Renal cortex interstitium (tissue), 15 donors: ENCODE measurements at places on chromosomes 7 and 10. TPM values are rescaled to one million over a fixed set of nuclear protein-coding genes. Genes with fewer than 3 reads are reported as not detected.

Gene HGF
- 2.8 TPM for polyA plus RNA-seq

Gene CPED1
- polyA plus RNA-seq, result 37.1 TPM

Gene PDGFA
- polyA plus RNA-seq, result 49.1 TPM

Gene TAS2R41
- not detected for polyA plus RNA-seq

- DNase-seq, result no peak
These were observed 31.3 kb downstream of the AGAP3 start for GRCh38 chr7:151117565-151117964.

- no peak for DNase-seq
These were observed 15.9 kb downstream of the TRIM56 start for GRCh38 chr7:101100858-101101847.

GRCh38 chr10:102675666-102676533 lies 31.6 kb downstream of the TRIM8 start:
- DNase-seq, result no peak

- DNase-seq, result no peak
These were observed 45.6 kb downstream of the ALOX5 start for GRCh38 chr10:45419676-45420025.

GRCh38 chr10:75283078-75283670 lies 47.4 kb upstream of the COMTD1 start:
- peak; percentile 63 for DNase-seq

GRCh38 chr10:92328993-92329392 lies 38.0 kb downstream of the MARCHF5 start:
- DNase-seq, result no peak

- no peak for DNase-seq
These were observed 960.4 kb downstream of the PCDH15 start for GRCh38 chr10:53840653-53841052.

DNA sequence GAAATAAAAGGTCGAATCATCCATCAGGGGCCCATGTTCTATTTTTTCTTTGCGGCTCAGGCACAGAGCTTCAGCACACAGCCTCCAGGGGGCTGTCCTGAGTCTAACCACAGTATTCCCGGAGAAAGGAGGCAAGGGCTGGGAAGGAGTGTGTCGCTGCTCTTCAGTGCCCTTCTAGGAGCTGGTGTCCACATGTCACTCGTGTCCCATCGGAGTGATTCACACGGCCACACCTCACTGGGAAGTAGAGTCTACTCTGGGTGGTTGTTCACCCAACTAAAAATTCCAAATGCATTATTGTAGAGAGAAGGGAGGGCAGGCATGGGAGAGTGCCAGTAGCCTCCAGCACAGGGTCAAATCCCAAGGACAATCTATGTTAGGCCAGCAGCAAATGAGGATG lies 114.8 kb upstream of the LANCL2 start:
- no peak for DNase-seq

DNA sequence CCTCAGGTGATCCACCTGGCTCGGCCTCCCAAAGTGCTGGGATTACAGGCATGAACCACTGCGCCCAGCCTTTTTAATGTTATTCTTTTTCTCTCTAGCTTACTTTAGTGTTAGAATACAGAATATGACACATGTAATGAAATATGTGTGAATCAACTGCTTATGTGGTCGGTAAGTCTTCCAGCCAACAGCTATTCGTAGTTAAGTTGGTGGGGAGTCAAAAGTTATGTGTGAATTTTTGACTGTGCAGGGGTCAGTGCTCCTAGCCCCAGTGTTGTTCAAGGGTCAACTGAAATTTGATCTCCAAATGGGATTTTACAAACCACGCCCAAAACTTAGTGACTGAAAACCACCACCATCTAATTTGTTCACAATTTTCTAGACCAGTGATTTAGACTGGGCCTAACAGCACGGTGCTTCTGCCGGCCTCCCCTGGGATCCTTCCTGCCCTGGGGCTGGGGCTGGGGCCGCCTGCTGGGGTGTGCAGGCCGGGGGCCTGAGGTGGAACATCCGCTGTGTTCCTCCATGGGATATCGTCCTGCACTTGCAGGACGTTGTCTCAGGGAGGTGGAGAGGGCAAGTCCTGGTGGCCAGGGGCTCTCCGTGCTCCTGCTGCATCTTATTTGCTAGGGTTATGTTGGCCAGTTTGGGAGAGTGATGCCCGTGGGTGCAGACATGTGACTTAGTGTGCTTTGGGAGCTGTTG lies 24.5 kb upstream of the GRB10 start:
- no peak for DNase-seq
